MV-4-11 (cell line): ENCODE measurements at places on chromosomes 7 and 10.
A peak's percentile ranks its signal among the peaks of the same experiment; 100 is the strongest.

DNA sequence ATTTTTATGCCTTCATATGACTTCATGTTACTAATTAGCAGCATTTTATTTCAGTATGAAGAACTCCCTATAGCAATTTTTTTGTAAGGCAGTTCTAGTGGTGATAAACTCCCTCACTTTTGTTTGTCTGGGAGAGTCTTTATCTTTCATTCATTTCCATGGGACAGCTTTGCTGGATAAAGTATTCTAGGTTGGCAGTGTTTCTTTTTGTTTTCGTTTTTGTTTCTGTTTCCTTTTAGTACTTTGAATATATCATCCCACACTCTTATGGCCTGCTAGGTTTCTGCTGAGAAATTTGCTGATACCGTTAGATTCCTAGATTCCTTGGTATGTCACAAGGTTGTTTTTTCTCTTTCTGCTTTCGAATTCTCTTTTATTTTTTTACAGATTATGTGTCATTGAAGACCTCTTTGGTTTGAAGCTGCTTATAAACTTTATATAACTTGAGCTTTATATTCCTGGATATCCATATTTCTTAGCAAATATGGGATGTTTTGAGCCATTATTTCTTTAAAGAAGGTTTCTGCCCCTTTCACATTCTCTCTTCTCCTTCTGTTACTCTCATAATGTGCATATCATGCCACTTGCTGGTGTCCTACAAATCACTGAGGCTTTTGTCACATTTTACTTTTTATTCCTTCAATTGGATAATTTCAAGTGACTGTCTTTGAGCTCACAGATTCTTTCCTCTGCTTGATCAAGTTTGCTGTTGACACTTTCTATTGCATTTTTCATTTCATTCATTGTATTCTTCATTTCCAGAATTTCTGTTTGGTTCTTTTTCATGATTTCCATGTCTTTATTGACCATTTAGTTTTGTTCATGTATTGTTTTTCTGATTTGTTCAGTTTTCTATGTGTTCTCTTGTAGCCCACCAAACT lies 28.9 kb upstream of the AHR start:
- no peak for DNase-seq

DNA sequence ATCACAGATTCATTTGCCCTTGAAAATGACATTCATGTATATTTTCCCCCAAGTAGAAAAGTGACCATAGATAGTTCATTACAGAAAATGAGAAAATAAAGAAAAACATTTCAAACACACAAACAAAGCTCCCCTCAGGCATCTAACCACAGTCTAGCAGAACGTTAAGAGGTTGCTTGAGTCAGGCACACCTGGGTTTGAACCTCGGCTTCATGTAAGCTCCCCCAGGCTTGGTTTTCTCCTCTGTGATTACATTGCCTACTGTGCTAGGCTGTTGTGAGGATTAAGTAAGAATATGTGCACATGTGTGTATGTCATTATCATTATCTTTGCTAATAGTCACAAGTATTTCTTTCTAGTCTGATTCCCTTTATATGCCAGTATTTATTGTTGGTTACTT lies 9.1 kb downstream of the DNTT start:
- DNase-seq, result no peak

- no peak for DNase-seq
Observed at GRCh38 chr7:52107355-52107754, 790.7 kb upstream of the COBL start.

DNA sequence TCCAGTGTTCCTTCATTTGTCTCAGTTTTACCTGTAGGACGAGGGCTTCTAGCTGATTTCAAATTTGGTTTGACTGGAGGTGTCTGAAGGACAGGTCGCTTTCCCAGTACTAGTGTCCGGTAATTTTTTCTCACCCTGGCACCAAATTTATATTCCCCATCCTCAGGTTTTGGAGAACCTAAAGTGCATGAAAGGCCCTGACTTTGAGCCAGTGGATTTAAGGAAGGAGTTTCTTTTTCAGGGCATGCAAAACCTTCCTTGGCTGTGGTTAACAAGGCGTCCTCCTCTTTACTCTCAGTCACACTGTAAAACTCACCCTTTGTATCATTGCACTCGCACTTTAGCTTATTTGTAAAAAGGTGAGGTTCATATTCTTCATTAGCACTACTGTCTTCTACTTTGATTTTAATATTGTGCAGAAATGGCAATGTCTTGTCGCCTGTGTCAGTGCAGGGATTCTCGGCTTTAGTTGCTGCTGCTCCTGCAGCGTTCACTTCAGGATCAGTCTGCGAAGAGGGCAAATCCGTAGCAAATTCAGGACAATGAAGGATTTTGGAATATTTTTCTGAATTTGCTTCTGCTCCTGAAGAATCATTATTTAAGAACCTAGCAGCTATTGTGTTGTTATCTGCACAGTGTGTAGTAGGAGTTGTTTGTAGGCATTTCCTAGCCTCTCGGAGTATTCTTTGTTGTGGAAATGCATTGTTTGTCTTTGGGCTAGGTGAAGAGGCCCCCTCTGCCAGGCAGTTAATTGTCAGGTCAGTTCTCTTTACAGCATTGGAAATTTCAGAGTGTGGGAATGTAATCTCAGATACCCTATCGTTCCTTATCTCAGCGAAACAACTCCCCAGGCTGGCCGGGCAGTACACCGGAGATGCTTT lies 9.9 kb downstream of the SKIDA1 start:
- no peak for DNase-seq

DNA sequence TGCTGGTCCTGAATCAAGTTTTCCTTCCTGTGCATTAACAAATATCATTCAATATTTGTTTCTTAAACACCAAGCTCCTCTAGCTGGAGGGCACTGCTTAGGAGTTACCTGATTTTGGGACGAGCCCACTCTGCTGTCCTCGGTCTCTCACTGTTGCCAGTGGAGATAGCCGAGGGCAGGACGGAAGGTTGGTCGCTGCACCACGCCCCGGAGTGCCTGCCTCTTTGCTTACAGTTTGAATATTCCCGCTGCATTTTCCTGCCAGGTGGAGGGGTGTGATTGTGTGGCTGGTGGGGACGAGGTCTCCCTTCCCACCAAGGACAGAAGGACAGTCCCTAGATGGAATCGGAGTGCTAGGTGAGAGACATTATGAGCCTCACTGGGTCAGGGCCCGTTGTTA lies 201.5 kb downstream of the DNAJB6 start:
- DNase-seq, result no peak

DNA sequence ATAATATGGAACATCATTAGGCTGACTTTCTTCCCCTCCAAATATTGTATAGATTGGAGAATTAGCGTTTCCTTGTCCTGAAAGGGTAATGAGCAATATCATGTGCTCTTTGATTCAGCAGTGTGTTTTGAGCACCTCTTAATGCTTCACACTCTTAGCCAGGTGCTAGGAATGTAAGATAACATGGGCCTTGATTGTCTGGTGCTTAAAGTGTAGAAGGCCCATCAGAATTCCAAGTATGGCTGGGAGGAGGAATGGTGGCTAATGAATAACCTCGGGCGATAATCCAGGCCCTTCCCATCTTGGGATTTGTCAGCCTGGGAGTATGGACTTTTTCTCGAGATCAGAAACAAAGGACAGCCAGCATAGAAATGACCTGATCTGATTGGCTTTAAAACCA lies 8.6 kb downstream of the TSPAN13 start:
- DNase-seq, result no peak

DNA sequence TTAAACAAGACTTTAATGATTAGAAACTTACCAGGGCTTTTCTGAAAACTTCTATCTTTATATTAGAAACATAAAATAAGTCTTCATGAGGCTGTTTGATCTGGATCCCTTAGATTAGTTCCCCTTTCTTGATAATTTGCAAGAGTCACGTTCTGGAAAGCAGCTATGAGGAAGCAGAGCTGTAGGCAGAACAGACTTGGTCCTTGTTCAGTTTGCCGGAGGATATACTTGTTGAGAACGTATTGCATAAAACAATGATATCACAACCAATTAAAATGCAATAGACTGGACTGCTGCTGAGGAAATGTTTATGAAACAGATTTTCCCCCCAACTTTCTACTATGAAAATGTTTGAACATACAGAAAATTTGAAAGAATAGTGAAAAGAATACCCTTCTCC lies 2.8 kb downstream of the SAMD9L start:
- DNase-seq, result peak; percentile 83

GRCh38 chr10:124977648-124978375 lies 35.9 kb downstream of the ZRANB1 start:
- no peak for DNase-seq

GRCh38 chr10:110226543-110226925 lies 19.1 kb downstream of the MXI1 start:
- peak; percentile 50 for DNase-seq

- no peak for DNase-seq
Observed at GRCh38 chr7:33904681-33905388, 504 bp upstream of the BMPER start.

- no peak for DNase-seq
Observed at GRCh38 chr7:143381427-143382125, 431 bp downstream of the ZYX start.

DNA sequence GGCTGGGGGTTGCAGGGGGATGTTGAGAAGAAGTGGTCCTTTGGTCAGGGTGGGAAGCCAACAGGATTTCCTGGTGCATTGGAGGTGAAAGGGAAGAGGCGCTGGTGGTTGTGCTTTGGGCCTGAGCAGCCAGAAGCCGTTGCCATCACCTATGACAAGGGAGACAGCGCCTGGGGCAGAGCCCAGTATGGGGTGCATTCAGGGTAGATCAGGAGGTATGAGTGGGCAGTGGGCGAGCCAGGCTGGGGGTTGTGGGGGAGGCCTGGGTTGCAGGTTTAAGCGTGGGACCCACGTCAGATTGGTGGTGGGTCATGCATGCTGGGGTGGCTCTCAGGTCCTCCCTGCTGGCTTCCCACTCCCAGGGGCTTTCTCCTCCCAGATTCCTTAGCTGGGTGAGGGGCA lies 6.3 kb upstream of the PILRB start:
- no peak for DNase-seq
